Kasumi-1 (cell line): ENCODE measurements at places on chromosomes 6 and 20.

- no peak for DNase-seq
These were observed 8.3 kb downstream of the COX7A2 start for GRCh38 chr6:75235271-75235670.

GRCh38 chr20:23240519-23240918, 110.1 kb upstream of the NXT1 start:
- no peak for DNase-seq

DNA sequence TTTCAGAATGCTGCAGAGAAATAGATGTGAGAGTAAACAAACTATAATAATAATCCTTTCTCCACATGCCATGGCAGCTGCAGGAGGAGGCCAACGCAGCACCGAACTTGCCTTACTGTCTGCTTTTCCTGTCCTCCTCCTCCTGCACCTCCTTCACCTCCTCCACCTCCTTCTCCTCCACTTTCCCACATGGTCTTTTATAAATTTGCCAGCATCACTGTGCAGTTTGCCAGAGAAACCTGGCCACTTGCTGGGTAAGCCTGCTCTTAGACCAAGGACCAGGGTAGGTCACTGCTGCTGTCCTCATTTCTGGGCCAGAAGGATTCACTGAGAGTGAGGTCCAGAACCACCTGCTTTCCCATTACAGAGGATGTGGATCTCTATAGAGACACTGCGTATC, 8.7 kb downstream of the SGK1 start:
- no peak for DNase-seq

DNA sequence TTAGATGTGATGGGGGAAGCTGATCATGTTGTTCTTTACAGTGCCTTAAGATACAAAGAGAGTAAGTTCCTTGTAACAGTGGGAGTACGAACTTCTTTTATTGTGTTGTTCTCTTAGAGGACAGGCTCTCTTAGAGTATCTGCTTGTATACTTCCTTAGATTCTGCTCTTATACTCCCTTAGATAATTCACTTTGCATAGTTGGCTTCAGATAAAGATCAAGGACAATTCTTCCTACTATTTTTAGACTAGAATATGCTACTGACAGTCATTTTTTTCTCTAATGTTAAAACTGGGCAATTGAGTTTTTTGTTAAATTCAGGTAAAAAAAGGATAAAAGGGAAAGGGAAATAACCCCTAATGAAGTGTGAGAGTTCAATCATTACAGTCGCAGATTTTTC, 138.7 kb downstream of the MYB start:
- DNase-seq = no peak

DNA sequence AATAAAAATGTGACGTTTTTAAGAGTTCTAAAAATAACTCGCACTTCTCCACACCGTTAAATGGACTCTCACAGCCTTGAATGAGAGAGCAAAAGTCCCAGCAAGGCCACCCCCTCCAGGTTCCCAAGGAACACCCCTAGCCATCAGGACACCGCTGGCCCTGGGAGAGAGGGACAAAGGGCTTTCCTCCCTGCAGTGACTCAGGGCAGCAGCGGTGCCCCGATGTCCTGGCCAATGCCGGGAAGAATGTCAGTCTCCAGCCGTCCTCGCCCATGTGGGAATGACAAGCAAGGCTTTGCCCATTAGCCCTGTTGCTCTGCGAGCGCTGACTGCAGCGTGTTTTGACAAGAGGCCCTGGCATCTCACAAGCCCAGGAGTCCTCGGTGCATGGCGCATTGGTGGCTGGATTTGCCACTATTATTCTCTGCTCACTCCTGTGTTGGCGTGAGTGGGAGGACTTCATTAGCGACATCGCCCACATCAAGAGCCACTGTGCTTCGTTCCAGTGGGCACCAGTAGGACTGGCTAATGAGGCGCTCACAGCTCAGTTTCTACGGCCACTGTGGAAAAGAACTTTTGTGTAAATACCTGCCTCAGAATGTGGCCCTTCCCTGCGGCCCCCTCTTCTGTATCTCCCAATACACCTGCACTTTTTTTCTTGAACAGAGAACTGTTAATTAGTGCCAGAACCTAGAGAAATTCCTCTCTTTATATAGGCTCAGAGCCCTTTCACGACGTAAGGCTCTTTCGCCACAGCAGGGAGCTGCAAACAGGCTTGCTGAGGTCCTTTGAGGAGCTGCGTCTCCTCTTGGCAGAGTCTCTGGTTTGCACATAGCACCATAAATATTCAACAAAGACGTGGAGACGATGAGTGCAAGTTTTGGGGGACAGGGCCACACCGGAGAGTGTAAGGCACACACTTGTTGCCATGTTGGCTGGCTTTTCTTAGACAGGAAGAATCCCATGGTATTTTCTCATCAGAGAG, 336.6 kb downstream of the TAF4 start:
- DNase-seq = no peak

DNA sequence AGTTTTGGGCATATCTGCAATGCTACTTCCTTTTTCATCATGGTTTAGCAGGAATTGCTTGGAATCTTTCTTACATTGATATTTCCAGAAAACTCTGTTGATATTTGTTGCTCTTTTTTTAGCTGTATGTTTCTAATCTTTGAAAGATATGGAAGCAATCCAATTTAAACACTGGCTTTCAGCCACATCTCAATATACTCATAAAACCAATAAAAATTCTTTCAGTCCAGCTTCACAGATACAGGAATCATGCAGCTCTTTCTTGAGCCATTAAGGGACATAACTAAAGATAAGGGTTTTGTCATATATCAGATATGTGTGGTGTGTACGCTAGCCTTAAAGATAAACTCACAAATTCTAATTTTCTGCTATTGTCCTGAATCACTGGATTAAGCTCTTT, 47.4 kb downstream of the PKIB start:
- no peak for DNase-seq

GRCh38 chr6:57102976-57103375, 13.0 kb downstream of the ZNF451 start:
- DNase-seq = no peak

DNA sequence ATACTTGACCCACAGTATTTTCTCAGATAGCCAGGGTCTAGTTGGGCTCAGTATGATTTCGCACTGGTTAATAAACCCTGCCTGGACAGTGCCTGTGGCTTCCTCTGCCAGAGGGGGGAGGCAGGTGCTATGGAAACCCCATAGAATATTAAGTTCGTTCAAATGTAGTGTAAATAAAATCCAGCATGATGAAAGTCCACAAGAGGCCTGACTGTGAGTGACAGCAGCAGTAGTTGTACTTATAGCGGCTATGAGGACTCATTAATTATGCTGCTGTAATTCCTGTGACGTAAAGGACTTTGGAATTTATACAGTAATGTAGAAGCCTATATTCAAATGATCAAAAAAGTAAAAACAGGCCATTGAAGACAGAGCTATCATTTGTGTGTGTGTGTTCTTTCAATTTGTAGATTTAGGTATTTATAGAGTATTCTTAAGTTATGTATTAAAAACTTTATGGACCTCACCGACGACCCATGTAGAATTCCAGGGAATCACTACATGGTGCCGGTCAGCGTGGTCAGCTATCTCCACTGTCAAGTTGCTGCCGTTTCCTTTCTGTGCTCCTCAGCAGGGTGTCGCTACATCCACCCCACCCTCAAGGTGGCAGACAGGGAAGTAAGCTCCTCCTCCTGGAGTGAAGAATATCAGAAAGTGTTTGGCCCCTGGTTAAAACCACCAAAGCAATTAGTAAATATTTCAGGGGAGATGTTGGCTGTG, 10.0 kb downstream of the PYGB start:
- no peak for DNase-seq

DNA sequence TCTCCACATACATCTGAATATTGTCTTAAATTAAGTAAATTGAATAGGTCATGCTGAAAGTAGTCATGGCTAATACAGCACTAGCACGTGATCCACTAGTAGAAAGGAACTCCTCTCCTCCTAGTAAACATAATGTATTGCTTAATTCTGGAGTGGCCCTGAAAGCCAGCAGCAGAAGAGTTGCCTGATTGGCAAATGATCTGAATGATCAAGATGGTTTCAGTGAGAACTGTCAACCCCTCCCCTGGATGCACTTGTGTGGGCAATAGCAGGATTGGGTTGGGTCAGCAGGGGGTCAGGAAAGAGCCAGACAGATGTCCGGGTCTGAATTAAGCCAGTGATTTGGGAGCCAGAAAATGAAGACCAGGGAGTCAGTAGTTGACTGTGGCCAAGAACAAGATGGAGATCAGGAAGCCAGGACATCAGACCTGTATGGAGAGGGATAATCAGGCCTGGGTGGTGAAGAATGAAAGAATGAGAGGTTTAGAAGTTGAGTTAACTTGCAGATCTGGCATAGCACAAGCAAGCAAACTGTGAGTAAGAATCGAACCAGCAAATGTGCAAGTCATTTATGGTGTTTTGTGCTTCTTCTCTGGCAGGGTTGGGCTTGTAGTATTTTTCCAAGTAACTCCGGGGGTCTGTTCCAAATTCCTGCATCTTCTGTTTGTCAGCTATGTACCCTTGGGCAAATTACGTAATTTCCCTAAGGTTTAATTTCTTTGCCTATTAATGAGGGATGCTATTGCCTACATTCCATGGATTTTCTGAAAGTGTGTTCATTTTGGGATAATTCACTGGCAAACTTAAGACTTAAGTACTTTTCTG, 304.9 kb downstream of the CD109 start:
- no peak for DNase-seq

DNA sequence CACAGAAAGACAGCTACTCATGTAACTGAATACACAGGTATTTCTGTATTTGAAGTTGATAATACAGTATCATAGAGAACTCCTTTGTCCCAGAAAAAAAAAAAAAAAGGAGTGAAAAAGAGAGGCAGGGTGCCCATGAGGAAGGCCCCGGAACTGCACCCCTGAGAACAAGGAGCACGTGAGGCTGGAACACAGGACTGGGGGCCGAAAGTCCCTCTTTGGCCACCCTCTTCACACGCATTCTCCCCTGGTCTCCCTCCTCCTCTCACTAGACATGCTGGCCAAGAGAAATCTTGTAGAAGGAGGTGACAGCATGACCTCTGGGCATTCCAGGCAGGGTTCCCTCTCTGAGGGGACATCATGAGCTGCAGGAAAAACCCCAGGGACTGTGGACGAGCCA, 62.7 kb upstream of the TRAF3IP2 start:
- peak; percentile 5 for DNase-seq

GRCh38 chr6:48765352-48765961, 654.5 kb upstream of the PTCHD4 start:
- DNase-seq = peak; percentile 73

- peak; percentile 45 for DNase-seq
These were observed 121.4 kb downstream of the REV3L start for GRCh38 chr6:111361648-111362047.

DNA sequence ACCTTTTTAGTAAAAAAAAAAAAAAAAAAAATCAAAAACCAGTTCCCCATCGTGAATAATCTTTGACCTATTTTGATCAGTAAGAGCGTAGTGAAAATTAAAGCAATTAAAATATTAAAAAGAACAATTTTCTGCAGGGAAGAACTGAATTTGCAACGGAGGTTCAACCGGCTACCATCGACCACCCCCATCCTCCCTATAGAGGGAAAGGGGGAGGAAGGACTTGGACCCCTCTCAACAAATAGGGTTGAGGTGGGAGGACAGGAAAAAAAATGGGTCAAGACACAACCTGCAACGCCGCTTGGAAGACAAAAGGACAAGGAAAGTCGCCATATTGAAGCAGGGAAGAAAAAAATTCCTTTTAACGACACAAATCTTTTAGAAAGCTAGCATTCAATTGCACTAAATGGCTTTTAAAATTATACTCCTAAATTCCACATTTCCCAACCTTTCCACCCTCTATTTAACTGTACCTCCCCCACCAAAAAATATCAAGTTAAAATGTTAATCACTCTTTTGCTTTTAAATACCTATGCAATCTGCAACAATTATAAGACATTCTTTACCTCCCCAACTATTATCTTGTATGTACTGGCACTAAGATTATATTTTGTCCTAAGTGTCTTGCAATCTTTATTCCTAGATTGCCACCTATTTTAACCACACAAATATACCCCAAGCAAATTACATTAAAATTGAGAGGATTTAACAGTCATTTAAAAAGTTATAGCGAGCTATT, 1.7 kb downstream of the PPP1R10 start:
- peak; percentile 76 for DNase-seq

- DNase-seq = no peak
These were observed 125.7 kb upstream of the MTHFD1L start for GRCh38 chr6:150739711-150740349.

DNA sequence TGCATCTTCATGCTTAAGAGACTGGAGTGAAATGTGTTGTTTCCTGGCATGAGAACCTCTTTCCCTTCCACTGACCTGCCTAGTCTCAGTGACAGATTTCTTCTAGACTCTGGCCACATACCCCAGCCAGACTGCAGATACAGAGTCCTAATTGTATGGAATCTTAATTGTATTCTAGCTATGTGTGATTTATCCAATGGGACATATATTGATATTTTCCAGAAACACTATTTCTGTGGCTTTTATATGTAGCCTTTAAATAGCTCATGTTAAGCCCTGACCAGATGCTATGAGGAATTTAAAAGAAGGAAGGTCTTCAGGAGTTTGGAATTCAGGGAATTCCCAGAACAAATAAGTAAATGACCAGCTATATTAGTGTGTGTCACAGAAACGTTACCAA, 99.0 kb downstream of the FIG4 start:
- DNase-seq = no peak

DNA sequence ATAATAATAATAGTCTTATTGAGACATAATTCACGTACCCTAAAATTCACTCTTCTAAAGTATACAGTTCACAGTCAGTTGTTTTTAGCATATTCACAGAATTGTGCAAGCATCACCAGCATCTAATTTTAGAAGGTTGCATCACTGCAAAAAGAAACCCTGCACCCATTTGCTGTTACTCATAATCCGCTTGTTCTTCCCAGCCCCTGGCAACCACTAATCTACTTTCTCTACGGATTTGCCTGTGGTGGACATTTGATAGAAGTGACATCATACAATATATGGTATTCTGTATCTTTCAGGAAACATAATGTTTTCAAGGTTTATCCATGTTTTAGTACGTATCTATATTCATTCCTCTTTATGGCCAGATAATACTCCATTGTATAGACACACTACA, 41.5 kb upstream of the FAM184A start:
- DNase-seq = no peak

DNA sequence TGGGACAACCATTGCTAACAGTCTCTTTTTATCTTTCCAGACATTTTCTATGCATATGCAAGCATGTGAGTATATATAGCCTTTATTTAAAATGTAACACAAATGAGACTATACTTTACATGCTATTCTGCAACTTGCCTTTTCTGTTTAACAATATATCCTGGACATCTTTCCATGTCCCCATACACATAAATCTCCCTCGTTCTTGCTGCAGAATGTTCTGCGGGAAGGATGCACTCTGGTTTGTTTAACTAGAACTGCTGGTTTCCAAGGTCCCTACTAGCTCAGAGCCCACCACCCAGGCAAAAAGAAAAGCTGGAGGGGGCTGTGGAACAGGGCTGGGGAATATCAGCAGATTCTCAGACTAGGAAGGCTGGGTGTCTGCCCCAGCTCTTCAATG, 35.2 kb upstream of the CCDC167 start:
- DNase-seq = no peak
